ENCODE measurements at places on chromosomes 7 and 10. TPM values are rescaled to one million over a fixed set of nuclear protein-coding genes. Genes with fewer than 3 reads are reported as not detected.

The IGFBP1 gene
- total RNA-seq: not detected

The CYCS gene
- 131 TPM for total RNA-seq

The ASB10 gene
- total RNA-seq: not detected

- DNase-seq: no peak
Observed at GRCh38 chr7:75740846-75741497, 2.2 kb upstream of the HIP1 start.

The DCLRE1A gene
- total RNA-seq: 0.47 TPM

The PANK1 gene
- 0.55 TPM for total RNA-seq

DNA sequence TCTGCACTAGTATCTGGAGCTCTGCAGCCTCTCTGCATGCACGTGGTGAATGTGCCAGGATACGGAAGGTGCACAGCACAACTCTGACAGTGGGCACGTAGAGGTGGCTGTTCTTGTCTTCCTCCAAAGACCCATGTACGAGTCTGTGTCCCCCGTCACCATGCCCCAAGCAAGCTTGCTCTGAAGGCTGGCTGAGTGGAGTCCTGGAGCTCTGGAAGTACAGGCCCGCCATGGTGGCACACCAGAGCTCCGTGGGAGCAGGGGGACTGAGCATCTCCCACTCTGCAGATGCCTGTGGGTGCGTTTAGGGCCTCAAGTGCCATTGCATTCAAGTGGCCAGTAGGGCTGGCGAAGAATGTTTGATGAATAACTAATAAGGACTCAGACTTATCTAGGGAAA lies 17.1 kb downstream of the BCCIP start:
- DNase-seq: no peak

DNA sequence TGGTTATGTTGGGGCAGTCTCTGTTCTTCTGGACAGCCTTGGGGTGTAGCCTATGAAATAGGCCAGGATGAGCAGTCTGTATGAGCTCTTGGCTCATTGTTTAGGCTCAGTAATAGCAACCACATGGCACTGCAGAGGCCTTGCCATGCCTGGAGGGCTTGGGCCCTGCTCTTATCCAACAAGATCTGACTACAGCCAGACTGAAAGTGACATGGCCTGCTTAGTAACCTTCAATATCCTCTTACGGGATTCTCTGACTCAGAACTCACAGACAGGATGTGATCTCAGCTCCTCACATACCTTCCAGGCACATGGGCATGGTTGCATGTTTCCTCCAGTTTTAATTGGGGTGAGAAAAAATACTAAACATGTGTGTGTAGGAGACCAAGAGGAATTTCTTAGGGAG lies 289.3 kb downstream of the PTEN start:
- peak; percentile 9 for DNase-seq

The ASAH2 gene
- 1.1 TPM for total RNA-seq

GRCh38 chr10:99280472-99280871 lies 44.8 kb upstream of the HPSE2 start:
- DNase-seq: no peak

- DNase-seq: no peak
Observed at GRCh38 chr10:34791947-34792346, 23.1 kb downstream of the PARD3 start.

DNA sequence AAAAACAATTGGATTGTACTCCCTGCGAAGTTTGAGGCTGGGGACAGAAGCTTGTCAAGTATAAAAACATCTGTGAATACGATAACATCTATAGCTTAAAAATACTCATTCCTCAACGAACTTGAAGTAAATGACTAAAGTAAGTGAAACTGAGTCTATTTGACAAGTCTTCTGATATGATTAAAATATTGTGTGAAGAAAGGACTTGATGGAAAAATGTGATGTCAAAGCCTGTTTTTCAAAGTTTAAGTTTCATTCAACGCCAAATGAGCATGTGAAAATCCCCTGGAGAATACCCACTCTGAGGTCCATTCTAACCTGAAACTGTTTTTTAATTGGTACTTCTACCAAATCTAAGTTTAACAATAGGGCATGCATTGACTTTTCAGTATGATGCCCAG lies 122.3 kb upstream of the MDFIC start:
- DNase-seq: no peak

Data from CD4-positive, alpha-beta T cell (primary cell).